ENCODE measurements at places on chromosomes 2 and 18.

GRCh38 chr2:65383541-65384488, 48.6 kb downstream of the SPRED2 start:
- peak; percentile 52 for DNase-seq

DNA sequence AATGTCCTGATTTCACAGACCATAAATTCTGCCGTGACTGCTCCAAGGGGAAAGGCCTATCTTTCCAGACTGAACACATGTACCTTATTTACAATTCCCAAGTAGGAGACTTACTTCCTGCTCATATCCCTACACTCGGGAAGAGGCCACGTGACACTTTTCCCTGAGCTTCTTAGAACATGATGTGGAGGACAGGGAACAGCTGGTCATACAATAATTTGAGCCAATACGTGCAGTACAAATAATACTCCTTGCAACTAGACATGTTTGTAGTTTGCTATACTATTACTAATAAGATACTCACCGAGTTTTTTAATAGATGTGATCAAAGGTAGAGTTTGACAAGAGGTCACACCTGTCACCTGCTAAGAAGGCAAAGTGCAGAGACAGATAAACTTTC, 256.4 kb downstream of the SP3 start:
- DNase-seq: no peak

DNA sequence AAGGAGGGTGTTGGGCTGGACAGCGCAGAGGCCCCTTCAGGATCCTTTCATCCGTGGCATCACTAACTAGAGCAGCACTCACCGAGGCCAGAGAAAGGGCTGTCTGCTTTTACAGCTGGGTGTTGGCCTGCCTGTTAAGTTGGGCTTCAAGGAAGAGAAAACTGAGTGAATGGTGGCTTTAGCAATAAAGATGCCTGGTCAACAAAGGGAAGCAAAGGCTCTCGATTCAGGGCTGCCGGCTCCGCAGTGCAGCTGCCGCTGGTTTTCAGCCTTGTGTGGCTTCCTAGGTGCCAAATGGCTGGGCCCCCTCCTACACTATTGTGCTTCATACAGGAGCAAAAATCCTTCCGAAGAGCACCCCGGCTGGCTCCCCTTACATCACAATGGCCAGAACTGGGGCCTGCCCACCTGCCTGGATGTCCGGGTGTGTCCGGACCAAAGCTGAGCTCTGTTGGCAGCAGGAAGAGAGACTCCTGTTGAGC, 61.0 kb upstream of the GPR45 start:
- DNase-seq: no peak

GRCh38 chr2:26639685-26640243, 1.4 kb downstream of the CIB4 start:
- no peak for DNase-seq

DNA sequence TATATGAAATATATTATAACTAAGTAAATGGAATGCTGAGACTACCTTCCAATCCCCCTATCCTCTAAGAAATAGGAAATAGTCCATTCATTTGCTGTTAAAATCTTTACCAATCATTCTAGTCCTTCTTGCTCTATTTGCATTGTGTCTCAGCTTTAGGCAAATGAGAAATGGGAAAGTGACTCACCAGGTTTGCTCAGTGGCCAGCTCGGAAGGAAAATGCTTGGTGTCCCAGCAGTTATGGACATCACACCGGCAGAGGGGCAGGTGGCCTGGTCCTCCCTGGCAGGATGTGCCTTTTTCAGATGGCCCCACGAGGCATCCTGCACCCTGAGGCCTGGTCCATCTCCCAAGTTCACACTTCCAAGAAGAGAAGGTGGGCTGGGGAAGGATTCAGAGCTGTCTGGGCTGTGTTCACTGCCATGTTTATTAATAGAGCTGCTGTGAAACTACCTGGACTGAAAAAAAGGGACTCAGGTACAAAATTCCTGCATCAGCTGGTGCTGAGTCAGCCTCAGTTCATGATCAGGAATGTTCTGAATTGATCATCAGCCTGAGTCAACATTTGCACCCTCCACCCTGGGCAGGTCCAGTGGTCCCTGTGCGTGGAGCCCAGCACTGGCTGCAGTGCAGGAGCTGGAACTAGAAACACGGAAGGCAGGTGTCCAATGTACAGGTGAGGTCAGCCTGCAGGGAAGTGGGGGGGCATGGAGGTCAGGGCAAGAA, 60.1 kb upstream of the ARL4C start:
- no peak for DNase-seq

GRCh38 chr2:226611944-226612318, 187.7 kb downstream of the IRS1 start:
- no peak for DNase-seq

DNA sequence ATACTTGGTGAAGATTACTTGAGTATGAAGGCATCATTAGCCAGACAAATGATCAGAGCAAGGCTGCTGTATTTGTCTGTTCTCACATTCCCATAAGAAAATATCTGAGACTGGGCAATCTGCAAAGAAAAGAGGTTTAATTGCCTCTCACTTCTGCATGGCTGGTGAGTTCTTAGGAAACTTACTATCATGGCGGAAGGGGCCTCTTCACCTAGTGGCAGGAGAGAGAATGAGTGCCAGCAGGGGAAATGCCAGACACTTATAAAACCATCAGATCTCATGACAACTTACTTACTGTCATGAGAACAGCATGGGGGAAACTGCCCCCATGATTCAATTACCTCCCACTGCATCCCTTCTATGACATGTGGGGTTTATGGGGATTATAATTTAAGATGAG, 452.3 kb downstream of the GALR1 start:
- no peak for DNase-seq

DNA sequence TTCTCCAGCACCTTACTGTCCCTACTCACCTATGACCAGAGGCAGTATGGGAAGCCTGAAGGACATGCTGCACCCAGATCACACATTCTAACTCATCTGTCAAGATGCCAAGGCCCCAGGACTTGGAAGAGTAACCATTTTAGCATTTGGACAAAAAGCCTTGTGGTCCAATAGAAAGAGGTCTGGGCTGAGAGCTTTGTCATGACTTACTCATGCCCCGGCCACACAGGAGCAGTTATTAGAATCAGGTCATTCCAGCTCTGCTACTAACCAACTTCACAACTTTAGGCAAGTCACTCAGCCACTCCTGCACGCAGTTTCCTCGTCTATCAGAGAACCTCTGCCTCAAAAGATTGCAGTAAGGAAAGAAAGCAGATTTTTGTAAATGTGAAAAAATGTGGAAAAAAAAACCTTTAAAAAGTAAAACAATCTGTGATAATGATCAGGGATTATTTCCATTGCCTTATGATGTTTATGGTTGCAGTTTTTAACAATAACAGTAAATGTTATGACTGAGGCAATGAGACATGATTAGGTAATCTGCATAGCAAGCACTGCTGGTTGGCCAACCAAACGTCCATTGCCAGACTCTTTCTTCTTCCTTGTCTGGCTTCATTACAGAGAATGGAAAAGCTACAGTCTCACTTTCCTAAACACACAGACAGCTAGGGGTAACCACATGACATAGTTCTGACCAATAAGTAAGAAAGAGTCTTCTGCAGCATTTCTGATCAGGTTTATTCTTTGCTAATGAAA, 255.4 kb upstream of the CHAC2 start:
- no peak for DNase-seq

- DNase-seq: no peak
Observed at GRCh38 chr18:47969816-47970215, 39.4 kb upstream of the SMAD2 start.

GRCh38 chr2:238141541-238142318, 3.3 kb downstream of the KLHL30 start:
- peak; percentile 97 for DNase-seq

GRCh38 chr2:12074126-12074844, 327.9 kb downstream of the LPIN1 start:
- DNase-seq: no peak

- no peak for DNase-seq
Observed at GRCh38 chr18:35062408-35062807, 21.2 kb downstream of the MAPRE2 start.
